ENCODE measurements at places on chromosomes 7 and 10.

- no peak for DNase-seq
Measured at GRCh38 chr7:94452239-94452638, 57.4 kb upstream of the CASD1 start.

DNA sequence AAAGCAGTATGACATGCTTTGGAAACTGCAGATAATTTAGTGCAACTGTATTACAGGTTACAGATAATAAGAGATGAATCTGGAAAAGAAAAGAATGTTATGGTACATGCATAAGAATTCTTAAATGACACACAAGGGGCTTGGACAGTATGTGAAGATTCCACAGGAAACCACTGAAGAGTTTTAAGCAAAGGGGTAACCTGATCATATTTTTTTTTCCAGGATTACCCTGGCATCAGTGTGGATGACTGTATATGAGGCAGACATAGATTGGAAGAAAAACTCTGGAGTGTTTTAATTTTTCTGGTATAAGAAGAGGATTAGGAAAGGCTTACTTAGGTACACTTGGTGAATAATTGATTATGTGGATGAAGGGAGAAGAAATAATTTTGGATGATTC lies 8.1 kb downstream of the TFPI2 start:
- no peak for DNase-seq

GRCh38 chr7:90994601-90995000 lies 269.6 kb upstream of the FZD1 start:
- DNase-seq = no peak

GRCh38 chr7:123747620-123748141 lies 1.1 kb downstream of the WASL start:
- peak; percentile 72 for DNase-seq

DNA sequence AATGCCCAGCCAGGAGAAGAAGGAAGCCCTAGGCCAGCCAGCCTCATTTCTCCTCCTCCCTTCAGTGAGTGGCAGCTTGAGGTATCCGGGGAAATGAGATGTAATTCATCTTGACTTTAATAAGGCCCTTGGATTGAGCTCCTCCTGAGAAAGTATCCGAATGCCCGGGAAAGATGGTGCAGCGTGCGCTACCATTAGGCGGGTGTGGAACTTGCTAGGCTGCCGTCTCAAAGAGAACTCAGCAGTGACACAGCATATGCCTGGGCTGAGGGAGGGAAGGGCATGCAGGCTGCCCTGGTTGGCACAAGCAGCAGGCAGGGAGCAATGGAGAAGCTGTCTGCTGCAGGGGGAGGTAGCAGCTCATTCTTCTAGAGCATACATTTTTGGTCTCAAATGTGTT lies 659.8 kb upstream of the FOXK1 start:
- DNase-seq = no peak

DNA sequence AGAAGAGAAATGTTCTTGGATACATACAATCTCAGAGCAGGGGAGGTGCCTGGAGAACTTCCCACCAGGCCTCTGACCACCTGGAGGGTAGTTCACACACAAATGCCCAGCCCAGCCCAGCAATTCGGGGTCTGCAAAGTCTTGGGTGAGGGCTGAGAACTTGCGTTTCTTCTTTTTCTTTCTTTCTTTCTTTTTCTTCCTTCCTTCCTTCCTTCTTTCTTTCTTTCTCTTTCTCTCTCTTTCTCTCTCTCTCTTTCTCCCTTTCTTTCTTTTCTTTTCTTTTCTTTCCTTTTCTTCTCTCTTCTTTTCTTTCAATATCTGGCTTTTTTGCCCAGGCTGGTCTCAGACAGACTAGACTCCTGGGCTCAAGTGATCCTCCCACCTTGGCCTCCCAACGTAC lies 22.4 kb downstream of the NPC1L1 start:
- DNase-seq = no peak

GRCh38 chr7:77690289-77690688 lies 6.0 kb upstream of the RSBN1L start:
- DNase-seq = no peak

GRCh38 chr10:55146032-55146431 lies 345.0 kb upstream of the PCDH15 start:
- peak; percentile 21 for DNase-seq

DNA sequence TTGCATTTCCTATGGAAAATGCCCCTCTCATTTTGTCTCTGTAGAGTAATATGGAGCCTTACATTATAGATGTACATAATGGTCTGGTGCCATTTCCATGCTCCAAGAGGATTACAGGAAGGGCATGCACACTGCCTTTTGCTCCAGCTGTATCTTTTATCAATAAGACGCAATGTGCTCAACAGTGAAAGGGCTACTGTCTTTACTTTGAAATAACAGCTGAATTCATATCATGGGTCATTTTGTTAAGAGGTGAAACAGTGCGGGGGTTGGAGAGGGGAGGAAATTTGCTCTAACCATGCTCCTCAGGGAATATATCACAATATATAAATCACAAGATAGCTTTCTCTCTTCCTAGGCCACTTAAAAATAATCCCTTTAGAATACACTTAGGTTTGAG lies 77.7 kb downstream of the ICA1 start:
- DNase-seq = no peak

DNA sequence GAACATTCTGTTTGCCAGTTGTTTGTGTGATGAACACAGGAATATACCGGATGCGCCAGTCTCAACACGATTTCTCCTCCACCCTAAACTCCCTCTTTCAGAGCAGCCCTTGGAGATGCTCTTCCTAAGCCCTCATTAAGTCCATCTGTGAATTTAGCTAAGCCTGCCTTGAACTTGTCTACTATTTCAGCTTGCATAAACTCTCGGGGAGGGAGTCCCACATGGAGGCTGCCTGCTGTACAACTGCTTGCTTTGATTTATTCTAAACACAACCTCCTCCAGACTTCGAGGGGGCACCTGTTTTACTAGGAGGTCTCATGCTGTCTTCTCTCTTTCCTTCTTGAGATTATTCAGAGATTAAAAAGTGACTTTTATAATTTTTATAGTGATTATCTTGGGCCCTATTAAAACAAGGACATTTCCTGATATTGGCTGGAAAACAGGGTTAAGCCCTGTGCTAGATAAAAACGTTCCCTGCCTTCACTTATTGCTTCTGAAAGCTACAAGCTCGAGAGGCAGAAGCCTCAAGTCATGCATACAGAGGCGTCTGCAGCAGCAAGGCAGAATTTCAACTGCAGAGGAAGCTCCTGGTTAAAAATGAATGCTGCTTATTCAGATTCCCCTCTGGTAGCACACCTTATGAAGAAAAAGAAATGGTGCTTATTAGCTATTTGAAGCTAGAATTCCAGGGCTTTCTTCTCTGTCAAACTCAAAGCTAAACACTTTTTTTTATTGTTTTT lies 174.3 kb downstream of the FANK1 start:
- no peak for DNase-seq

GRCh38 chr10:98694883-98695282 lies 248.1 kb upstream of the HPS1 start:
- DNase-seq = no peak

DNA sequence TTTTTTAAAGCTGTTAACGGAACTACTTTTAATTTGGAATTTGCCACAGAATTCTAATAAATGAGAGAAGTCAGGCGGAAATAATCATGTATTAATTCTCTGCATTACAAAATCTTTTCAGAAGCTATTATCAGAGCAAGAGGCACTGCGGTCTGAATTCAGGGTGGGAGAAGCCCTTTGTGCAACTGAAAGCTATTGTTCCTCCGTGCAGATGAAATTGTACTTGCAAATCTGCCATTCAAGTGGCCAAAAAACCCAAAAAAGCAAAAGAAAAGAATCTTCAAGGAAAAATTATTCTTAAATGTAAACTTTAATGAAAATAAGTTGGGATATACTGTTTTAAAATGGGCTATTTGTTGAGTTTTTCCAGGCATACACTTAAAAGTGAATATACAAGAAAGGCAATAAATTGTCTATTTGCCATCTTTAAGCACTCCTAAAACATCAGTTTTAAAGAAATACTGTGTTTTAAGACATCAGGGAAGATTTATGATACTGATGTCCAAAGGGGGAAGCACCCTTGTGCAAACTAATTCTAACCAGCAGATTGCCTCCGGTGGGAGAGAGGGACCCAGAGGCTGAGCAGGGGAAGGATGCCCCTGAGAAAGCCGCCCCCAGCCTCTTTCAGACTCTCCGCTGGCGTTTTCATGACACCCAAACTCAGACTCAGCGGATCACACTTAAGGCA lies 351.2 kb downstream of the DNAJB6 start:
- DNase-seq = no peak

DNA sequence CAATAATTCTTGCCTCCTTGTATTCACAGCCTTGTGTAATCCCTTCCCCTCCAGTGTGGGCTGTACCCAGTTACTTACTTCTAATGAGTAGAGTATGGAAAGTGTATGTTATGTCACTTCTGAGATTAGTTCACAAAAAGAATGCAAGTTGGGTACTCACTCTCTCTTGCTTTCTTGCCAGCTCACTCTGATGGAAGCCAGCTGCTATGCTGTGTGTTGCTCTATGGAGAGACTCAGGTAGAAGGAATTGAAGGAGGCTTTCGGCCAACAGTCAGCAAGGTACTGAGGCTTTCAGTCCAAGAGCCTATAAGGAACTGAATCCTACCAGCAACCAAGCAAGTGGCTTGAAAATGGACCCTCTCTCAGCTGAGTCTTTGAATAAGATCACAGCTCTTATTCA lies 9.7 kb upstream of the BICC1 start:
- DNase-seq = no peak

GRCh38 chr7:437329-438251 lies 82.1 kb downstream of the PDGFA start:
- DNase-seq = no peak

GRCh38 chr10:103584216-103585010 lies 90.9 kb downstream of the NEURL1 start:
- no peak for DNase-seq

- DNase-seq = no peak
Measured at GRCh38 chr10:78550090-78550489, 516.4 kb downstream of the RPS24 start.

DNA sequence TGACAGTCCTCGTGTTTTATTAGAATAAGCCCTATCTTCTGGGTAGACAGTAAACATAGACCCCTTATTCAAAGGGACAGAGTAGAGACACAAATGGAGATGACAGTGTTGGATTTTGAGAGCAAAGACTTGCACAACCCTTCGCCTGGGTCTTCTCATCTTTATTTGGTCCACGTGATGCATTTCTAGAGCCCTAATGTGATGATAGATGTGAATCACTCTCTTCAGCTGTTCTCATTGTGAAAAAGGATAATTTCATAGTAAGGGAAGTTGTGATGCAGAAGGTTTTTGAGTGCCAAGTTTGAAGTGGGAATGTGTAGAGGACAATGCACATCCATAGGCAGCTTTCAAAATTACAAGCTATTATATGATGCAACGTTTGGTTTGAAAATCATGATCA lies 86.3 kb downstream of the CREB5 start:
- DNase-seq = no peak

- DNase-seq = no peak
Measured at GRCh38 chr10:131435760-131436457, 124.4 kb upstream of the TCERG1L start.

- no peak for DNase-seq
Measured at GRCh38 chr10:112515852-112516251, 68.8 kb downstream of the VTI1A start.

GRCh38 chr10:127921075-127921752 lies 14.3 kb downstream of the PTPRE start:
- no peak for DNase-seq

DNA sequence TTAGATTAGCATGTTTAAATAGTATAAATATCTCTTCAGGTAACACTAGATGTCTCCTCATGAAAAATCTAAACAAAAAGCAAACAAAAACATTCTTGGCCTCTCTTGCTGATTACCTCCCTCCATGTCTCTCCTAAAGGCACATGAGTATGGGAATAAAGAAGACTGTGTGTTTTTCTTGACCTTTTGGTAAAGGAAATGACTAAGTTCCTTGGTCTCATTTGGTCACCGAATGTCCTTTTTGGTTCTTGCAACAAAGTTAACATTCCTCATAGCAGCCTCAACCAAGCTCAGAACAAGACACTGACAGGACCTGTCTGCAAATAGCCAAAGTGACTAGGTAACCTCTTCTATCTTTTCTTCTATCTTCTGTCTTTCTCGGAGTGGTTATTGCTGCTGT lies 35.5 kb downstream of the POM121L12 start:
- DNase-seq = no peak

DNA sequence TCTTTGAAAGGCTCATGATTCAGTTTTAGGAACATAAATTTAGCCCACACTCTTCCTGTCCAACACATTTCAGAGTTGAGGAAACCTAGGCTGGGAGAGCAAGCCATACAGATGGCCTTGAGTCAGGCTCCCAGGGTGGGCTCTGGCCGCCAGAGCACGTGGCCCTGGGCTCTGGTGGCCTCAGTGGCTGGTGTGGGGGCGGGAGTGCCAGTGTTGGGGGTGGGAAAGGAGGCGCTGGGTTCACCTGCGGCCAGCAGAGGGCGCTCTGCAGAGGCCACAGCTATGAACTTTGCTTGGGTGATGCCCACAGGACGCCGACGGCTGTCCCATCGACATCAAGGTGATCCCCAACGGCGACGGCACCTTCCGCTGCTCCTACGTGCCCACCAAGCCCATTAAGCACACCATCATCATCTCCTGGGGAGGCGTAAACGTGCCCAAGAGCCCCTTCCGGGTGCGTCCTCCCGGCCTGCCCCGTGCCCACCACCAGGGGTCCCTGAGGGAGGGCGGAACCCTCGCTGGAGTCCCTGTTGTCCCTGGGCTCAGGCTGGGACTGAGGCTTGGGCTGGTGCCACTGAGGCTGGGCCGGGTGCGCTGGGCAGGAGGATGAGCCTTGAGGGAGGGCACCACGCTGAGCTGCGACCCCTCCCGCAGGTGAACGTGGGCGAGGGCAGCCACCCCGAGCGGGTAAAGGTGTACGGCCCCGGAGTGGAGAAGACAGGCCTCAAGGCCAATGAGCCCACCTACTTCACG lies 11.9 kb downstream of the FLNC start:
- peak; percentile 35 for DNase-seq

DNA sequence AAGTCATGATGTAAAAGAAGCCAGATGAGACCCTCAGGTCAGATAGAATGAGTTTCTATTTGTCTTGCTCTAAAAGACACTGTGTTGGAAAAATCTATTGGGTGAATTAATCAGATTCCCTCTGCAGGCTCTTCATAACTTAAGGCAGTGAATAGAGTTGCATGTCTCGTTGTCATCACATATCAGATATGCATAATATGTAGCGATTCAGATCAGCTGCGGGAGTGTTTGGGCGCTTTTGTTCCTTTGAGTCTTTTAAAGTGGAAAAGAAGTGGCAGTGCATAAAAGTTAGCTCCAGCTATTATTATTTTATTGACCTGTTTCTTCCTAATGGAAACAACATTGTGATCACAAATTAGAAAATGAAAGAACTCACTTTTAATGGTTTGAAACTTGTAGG lies 84.4 kb downstream of the CDK14 start:
- DNase-seq = no peak

GRCh38 chr10:125166658-125167057 lies 6.3 kb upstream of the CTBP2 start:
- DNase-seq = no peak

GRCh38 chr10:78394047-78394446 lies 360.4 kb downstream of the RPS24 start:
- no peak for DNase-seq

GRCh38 chr10:117053482-117053881 lies 48.5 kb upstream of the SHTN1 start:
- no peak for DNase-seq
